Lower lobe of right lung (tissue), 2 donors: ENCODE measurements at places on chromosomes 12 and 14.

- peak; percentile 75 for DNase-seq
Observed at GRCh38 chr14:64760146-64760755, 56.0 kb downstream of the PLEKHG3 start.

- DNase-seq = no peak
Observed at GRCh38 chr14:53874704-53875103, 81.9 kb downstream of the BMP4 start.

- no peak for DNase-seq
Observed at GRCh38 chr14:105487986-105488777, 1.5 kb downstream of the CRIP1 start.

GRCh38 chr12:12024911-12025682 is 45.6 kb upstream of the BCL2L14 start:
- no peak for DNase-seq

DNA sequence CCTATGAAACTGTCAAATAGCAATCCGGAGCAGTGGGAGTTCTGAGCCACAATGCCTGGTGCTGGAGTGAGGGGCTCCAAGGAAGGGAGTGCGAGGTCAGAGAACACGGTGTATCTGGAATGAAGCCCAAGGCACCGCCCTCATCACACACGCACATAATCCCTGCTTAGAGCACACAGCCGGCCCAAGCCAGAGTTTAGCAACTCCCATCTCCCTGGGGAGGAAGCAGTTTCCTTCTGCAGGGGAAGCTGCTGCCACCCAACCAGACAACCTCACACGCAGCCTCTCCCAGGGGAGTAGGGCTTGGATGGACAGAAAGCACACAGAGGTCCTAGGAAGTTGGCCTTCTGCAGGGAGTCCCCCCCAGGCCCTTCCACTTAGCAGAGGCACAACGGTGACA is 31.3 kb downstream of the ACTN1 start:
- DNase-seq = no peak

DNA sequence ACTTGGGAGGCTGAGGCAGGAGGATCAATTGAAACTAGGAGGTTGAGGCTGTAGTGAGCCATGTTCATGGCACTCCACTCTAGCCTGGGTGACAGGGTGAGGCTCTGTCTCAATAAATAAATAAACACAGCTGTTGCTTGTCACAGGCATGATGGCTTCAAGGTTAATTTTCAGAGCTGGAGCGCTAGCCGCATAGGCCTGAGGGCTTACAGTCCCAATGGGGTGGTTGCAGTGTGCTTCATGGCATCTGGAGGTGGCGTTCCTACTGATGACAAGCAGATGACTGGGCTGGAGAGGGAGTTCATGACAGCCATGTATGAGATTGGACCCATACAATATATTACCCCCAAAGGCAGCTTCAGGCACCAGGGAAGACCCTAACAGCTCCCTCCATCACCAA is 1.6 kb upstream of the FMNL3 start:
- DNase-seq = no peak
